ENCODE measurements at places on chromosomes 3 and 15.

- DNase-seq = no peak
These were observed 302.0 kb downstream of the CHST2 start for GRCh38 chr3:143421556-143421955.

GRCh38 chr3:113743006-113743630, 2.9 kb downstream of the NAA50 start:
- no peak for DNase-seq

DNA sequence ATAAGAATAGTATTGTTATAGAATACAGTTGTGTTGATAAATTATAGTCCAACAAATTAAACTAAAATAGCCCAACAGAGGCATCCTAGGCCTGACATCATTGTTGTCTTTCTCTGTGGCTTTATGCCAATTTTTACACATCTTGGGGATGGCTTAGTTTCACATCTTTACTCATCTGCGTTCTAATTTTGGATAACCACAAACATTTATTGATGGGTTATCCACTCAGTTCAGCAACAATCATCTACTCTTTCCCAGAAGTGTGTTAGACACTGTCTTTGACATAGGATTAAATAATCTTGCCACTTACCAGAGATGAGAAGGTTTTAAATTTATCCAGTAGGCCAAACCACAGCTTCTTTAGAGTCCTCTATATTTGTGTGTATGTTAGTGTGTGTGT, 120.8 kb upstream of the PHLDB2 start:
- no peak for DNase-seq

DNA sequence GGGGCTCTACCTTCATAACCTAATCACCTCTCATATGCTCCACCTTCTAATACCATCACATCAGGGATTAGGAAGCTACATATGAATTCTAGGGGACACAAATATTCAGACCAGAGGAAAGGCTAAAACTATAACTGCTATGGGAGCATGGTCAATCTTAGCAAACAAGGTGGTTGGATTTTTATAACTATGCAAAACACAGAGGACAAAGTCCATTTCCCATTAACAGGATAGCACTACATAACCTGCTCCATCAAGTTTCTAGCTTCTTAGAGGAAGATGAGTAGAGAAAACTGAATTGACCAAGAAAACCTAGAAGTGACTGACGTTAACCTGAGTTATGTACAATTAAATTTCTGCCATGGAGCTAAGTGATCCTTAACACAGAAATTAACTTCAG, 398.6 kb downstream of the TBL1XR1 start:
- DNase-seq = no peak

- no peak for DNase-seq
These were observed 30.3 kb downstream of the CLRN1 start for GRCh38 chr3:150942221-150942620.

GRCh38 chr3:172213200-172213599, 173.8 kb downstream of the FNDC3B start:
- no peak for DNase-seq

- DNase-seq = peak; percentile 25
These were observed 10.9 kb upstream of the DLL4 start for GRCh38 chr15:40918146-40918798.

DNA sequence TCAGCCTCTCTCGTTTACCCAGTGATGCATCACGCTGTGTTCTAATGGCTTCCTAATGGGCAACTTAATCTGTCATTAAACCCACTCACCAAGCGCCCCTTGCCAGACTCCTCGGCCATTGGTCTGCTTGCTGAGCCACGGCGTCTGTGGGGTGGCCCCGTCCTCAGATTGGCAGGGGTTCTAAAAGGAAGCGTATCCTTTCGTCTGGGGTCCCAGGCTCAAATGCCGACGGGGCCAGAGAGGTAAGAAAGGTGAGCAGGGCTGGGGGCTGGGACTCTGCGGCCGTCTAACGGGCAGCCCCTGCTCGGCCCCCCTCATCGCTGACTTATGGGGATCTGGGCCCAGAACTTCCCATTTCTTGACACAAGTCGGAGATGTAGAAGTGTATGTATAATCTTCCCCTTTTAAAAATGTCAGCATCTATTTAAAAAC, 315.1 kb upstream of the PROK2 start:
- DNase-seq = no peak

GRCh38 chr3:177110895-177111294, 86.4 kb downstream of the TBL1XR1 start:
- DNase-seq = no peak

GRCh38 chr3:25945836-25946235, 155.9 kb downstream of the OXSM start:
- DNase-seq = no peak

GRCh38 chr15:87038404-87038803, 958.7 kb downstream of the AGBL1 start:
- no peak for DNase-seq

GRCh38 chr15:78540871-78541743, 863 bp downstream of the PSMA4 start:
- no peak for DNase-seq

DNA sequence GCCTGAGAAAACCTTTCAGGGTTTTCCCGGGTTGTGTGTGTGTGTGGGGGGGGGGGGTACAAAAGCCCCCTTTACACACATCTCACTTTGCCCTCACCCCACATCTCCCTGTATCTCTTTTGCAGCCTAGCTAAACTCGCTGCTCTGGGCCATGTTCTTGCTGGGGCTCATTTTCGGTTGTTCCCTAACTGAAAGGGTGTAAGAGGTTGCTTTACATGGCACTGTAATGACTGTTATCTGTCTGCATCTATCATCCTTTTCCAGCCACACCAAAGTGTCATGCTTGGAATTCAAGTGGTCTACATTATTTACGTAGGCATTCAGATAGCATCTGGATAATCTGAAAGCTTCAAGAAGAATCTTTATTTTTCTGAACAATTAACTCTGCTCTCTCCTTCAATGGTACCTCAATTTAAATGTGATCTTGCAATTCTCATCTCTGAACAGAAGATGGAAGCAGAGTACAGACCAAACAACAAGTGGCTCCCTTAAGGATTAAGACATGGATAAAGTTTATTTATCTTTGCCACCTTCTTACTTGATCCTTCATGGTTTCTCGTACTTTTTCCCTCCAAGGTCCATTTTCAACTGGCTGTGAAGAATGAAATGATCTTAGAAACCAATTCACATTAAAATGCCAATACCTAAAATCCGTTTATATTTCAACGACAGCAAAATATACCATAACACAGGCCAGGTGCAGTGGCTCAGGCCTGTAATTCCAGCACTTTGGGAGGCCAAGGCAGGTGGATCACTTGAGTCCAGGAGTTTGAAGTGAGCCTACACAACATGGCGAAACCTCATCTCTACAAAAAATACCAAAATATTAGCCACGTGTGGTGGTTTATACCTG, 34.9 kb downstream of the DCLK3 start:
- peak; percentile 22 for DNase-seq

- no peak for DNase-seq
These were observed 144.6 kb upstream of the IL12A start for GRCh38 chr3:159843840-159844730.

DNA sequence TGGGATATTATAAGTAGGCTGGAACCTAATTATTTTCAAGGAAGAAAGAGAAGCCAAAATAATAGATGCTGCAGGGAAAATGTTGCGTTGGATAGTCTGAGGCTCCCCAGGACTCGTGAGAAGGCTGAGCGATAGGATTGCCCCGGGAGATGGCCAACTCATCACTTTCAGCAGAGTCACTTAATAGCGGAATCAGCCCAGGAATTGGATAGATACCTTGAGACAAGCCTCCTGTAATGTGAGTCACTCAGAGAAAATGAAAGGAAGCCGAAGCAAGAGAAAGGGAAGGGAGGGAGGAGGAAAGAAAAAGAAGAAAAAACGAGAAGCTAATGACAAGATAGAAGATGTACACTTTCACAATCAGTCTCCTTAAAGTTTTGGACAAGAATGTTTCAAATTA, 94.3 kb downstream of the SQOR start:
- no peak for DNase-seq

GRCh38 chr15:33211176-33211808, 16.8 kb upstream of the FMN1 start:
- no peak for DNase-seq

DNA sequence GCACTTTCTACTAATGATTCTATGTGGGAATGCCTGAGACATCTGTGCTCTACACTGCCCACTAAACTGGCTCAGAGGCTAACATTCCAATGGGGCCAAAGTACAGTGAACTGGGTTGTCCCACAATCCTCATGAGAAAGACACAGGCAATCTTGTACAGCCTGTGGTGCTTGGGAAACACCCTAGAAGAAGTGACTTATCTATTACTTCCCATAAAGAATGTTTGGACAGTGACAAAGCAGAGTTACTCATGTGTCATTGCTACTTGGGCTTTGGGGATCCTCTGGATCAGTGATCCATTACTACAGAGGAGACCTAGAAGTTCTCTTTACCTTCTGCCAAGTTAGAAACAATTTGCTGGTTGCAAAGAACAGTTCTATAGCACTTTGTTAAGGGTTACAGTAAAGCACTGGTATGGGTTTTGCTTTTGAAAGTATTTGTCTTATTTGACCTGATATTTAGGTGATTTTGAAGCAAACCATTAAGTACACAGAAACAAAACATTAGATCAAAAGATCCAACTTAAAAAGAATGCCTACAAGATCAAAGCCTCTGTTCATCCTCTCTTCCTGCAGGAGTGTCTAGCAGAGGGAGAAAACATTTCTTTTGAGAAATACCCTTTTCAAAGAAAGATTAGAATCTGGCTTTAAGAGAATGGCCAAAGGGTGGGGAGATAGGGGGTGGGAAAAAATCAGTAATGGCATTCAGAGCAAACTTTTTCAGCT, 75.8 kb downstream of the CTNNB1 start:
- DNase-seq = no peak

- no peak for DNase-seq
These were observed 229.5 kb downstream of the SOX2 start for GRCh38 chr3:181941250-181941649.

GRCh38 chr3:194577986-194578905, 55.0 kb downstream of the TMEM44 start:
- DNase-seq = no peak

GRCh38 chr3:155321418-155321817, 27.9 kb upstream of the STRIT1 start:
- no peak for DNase-seq

DNA sequence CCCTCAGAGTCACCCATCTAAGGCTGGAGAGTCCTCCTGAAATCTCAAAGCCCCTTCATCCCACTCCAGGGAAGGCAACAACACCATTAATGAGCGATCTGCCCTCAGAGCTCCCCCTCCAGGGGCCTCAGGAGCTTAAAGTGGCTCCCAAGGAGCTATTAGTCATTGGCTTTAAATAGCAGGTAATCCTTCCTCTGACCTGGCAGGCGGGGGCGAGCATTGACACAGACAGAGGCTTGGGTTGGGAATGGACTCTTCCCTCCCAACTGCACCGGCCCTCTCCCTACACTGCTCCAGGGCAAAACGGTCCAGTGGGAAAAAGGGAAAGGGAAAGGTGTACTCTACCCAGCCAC, 1.4 kb downstream of the MFGE8 start:
- DNase-seq = no peak

GRCh38 chr3:195186041-195186709, 84.8 kb downstream of the XXYLT1 start:
- DNase-seq = no peak

GRCh38 chr3:3145831-3146230, 19.1 kb downstream of the TRNT1 start:
- DNase-seq = no peak

- DNase-seq = no peak
These were observed 35.3 kb downstream of the MUC20 start for GRCh38 chr3:195755791-195756676.

DNA sequence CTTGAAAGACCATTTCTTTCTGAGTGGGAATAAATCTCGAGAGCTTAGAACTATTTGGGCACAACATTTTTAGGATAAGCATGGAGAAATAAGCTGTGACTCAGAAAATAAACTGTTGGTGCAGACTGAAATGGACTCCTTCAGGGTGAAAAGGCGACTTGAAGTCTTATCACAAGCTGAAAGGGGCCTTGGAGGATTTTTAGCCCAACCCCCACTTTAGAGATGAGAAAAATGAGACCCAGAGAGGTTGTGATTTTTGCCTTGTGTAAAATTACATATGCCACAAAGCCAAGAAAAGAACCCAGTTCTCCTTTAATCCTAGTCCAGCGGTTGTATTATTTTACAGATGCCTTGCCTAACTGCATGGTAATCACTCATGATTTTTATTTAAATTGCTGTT, 1.5 kb downstream of the ATP1B3 start:
- no peak for DNase-seq

DNA sequence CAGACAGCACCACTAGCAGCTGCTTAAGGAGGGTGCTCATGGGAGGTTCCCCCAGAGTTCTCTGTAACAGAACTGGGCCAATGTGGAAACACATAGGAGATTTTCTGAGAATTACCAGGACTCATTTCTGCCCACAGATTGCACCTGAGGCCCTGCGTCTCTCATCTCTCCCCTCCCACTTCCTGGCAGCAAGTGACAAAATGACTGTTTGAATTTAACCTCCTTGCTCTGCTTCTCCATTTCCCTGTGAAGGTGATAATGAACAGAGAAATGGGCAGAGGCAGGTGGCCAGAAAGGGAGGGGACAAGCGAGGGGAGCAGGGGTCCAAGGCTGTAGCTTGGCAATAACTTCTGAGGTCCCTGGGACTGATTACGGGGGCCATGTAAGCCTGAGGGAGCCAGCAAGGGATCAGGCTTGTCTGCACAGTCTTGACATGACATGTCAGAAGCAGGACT, 8.0 kb downstream of the EPHB1 start:
- no peak for DNase-seq
